Motor neuron (in vitro differentiated cells): ENCODE measurements at places on chromosomes 5 and 9.

DNA sequence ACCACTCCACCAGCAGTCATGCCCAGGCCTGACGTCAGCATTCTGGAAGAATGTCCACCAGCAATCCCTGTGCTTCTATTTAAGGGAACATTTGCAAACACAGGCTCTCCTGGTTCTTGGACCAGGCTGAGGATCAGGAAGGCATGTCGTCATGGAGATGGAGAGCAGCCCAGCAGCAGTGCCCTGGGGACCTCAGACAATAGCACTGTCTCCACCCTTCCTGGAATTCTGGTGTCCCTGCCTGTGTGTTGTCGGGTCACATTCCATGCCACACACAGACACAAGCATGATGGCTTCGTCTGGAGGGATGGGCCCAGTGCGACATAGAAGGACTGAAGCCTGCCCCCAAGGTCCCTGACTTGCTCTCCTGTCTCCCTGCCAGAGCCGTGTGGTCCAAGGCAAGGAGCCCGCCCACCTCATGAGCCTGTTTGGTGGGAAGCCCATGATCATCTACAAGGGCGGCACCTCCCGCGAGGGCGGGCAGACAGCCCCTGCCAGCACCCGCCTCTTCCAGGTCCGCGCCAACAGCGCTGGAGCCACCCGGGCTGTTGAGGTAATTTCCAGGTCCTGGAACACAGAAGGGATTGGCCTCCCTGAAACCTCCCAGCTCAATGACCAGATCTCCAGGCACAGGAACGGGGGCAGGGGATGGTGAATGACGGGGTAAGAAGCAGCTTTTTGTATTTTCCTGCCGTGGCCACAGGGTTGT is 43.8 kb downstream of the STOM start:
- ATAC-seq, result peak; percentile 57

DNA sequence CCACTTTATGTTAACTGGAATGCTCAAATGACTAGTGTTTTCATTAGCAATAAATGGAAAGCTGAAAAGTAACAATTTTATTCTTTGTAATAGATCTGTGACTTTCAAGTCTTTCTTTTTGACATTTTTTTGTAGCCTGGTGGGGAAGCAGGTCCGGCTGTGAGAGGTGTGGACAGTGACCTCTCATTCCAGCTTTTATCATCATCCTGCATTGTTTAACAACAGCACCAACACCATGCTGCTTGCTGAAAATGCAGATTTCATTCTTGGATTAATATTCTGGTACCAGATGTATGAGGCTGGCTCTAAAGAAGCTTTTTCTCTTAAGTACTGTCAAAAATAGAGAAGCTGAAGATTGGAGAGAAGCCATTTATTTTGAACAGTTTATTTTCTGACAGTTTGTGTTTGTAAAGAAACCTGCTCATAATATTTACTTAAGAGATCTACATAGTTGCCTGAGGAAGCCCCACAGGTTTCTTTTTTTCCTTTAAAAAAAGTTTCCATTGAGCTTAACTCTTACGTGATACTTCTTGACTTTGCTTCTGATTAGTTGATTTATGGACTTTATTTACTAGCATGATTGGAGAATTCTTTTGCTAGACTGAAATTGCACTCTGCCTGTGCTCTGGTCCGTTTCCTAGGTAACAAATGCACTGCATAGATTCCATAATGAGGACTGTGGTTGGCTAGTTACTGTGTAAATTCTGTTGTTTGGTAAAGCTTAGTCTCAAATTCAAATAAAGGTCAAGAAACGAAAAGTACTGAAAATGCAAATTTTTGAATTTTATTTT is 3.4 kb downstream of the KIAA1958 start:
- peak; percentile 31 for ATAC-seq

DNA sequence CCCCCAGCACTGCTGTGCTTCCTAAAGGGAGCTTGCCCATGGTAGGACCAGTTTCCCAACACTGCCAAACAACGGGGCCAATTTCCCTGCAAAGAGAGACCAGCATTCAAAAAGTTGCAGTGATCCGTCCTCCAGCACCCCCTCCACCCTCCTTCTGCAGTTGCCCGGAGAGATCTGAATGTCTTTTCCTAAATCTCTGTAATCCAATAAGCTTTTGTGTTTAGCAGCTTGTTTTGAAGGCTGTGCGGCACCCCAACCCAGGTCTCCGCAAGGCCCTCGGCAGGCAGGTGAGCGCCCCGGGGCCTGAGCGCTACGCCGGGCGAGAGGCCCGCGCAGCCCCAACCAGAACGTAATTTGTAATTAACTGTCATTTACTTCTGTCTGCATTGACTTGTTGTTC is 366.9 kb upstream of the IRX2 start:
- ATAC-seq, result no peak

DNA sequence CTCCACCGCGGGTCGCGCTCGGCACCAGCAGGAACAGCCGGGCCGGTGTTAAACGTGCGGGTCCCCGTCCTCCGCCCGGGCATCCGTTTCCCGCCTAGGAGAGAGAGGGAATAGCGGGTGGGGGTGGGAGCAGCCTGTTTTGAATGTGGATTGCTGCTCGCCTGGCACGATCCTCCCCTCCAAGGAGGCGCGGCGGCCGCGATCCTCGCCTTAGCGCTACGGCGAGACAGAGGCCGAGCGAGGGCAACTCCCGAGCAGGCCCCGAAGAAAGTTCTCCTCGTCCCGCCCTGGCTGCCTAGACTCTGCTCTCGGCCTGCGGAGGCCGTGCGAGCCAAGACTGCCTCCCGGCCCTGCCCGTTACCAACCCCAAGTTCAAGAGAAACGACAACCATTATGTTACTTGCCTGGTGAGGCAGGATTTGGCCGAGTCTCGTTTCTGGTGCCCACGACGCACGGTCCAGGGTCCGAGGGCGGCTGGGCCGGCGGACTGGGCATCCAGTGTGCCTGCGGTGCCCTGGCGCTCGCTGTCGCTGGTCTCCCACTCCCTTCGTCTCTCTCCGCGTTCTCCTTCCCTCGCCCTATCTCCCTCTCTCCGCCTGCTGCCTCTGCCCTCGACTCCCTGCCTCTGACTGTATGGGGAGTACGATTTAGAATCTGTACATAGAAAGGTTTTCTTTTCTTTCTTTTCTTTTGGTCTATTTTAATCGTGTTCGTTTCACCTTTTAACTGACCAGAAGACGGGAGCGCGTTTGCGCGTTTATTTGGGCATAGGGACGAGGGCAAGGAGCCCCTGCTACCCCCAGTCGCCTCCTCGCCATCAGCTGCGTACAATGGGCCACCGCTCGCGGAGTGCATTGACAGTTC is 724 bp downstream of the NR2F1-AS1 start:
- peak; percentile 31 for ATAC-seq

DNA sequence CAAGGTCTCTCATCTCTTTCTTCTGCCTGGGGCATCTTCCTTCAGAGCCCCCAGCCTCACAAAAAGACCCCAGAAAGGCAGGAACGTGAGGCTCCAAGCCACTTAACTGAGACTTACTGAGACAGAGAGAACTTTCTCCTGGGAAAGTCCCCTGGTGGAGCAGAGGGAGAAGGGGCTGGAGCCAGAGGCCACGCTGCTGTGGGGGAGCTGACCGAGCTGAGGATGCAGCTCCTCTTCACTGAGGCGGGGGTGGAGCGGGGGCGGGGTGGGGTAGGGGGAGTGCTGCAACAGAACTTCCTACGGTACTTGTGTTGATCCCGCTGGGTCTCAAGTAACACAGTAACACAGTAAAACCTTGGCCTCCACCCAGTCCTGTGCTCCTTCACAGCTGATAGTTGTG is 204.0 kb downstream of the FSTL4 start:
- ATAC-seq, result no peak

- peak; percentile 82 for ATAC-seq
Measured at GRCh38 chr9:27371382-27371781, 74.4 kb upstream of the EQTN start.
